ENCODE measurements at places on chromosomes 12 and 14. TPM values are rescaled to one million over a fixed set of nuclear protein-coding genes. Genes with fewer than 3 reads are reported as not detected.

DNA sequence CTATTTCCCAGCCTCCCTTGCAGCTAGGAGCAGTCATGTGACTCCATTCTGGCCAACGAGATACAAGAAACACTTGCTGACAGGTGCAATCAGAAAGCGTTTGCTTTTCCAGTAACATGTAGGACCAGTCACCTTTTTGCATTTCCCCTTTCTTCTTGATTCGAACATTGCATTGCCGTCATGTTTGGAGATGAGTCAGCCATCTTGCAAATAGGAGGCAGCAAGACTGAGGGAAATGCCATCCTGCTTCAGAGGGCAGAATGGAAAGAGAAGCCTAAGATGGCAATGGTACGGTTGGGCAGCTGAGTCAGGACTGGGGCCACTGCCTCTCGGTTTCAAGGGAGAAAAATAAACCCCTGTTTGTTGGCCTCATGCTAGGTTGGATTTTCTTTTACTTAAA, 34.5 kb upstream of the GPR132 start:
- no peak overlapping the region for H3K4me3 ChIP-seq
- no peaks in the 10 kb centered on the region for H3K4me1 ChIP-seq
- DNase-seq = no peak
- peaks cover 6% of the 10 kb centered on the region for H3K27me3 ChIP-seq
- no peaks in the 10 kb centered on the region for H3K36me3 ChIP-seq

DNA sequence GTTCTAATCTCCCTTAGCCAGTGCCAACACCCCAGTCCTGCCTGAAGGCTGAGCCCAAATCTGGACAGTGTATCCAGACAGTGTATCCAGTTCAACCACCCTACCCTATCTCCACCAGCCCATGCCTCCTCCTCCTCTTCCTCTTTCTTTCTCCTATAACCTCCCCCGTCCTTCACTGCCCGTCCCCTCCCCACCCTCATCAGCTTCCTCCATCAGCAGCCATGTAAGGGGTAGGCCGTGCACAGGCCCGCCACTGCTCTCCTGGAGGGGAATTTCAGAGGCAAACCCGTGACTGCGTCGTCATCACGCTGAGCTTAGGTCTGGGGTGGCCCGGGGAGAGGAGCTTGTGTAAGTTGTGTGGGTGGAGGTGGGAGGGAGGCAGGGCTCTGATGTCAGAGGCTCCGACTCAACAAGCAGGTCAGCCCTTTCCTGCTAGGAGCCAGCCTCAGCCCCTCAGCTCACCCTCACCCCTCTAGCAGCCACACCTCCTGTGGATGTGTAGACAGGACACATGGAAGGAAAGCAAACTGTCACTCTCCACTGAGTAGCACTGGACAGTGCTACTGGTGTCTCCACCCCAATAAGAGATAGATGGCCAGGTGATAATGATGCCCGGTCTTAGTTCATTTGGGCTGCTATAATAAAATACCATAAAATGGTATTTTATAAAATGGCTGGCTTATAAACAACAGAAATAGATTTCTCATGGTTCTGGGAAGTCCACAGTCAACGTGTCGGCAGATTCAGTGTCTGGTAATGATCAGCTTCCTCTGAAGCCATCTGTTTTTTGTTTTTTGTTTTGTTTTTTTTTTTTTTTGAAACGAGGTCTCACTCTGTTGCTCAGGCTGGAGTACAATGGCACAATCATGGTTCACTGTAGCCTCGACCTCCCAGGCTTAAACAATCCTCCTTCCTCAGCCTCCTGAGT, 50.5 kb downstream of the IRF2BPL start:
- no peaks in the 10 kb centered on the region for H3K4me1 ChIP-seq
- no peaks in the 10 kb centered on the region for H3K27me3 ChIP-seq
- H3K27ac ChIP-seq = no peak overlapping the region
- H3K4me3 ChIP-seq = no peak overlapping the region
- no peaks in the 10 kb centered on the region for H3K36me3 ChIP-seq

The COCH gene
- total RNA-seq = 2.4 TPM

The LYZ gene
- 162 TPM for total RNA-seq

The KRT6C gene
- total RNA-seq = not detected
